Activated CD4-positive, alpha-beta T cell treated with anti-CD3 and anti-CD28 coated beads for 36 hours (primary cell): ENCODE measurements at places on chromosomes 7 and 10. TPM values are rescaled to one million over a fixed set of nuclear protein-coding genes. Genes with fewer than 3 reads are reported as not detected.

DNA sequence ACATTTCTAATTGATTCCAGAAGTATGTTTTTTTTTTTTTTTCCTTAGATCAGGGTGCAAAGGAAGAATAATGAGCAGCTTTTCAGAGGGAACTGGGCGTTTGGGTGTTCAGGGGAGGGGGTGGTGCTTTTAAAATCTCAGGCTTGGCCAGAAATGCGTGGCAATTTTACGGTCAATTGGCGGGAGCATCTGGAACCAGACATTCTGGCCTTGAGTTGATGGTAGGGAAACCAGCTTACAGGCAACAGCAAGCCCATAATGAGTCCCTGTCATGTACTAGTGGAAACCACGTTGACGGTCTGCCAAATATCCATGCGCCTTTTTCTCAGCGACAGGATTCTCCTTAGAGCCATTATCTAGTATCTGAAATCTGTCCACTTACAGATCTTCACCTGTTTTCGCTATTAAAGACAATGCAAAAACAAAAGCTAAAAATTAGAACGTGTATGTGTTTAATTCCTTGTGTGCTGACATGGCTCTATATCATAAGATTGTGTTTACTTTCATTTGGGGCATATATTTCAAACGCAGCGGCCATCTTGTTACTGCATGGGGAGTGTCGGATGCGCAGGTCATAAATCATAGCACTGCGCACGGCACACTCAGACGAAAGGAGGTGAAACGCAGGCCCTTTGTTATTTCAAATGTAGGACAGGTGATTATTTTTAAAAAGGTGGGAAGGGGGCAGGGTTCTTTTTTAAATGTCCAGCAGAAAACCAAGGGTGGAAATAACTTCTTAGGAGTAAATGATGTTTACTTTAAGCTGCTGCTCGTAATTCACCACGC, 209.2 kb downstream of the AGMO start:
- DNase-seq: no peak
- no peaks in the 10 kb centered on the region for H3K4me1 ChIP-seq
- H3K4me3 ChIP-seq: no peak overlapping the region
- no peaks in the 10 kb centered on the region for H3K36me3 ChIP-seq

GRCh38 chr10:68184546-68184945, 47.4 kb downstream of the ATOH7 start:
- peaks cover 19% of the 10 kb centered on the region for H3K27me3 ChIP-seq
- H3K27ac ChIP-seq: no peak overlapping the region
- DNase-seq: no peak

- H3K27ac ChIP-seq: no peak overlapping the region
- DNase-seq: no peak
- no peak overlapping the region for H3K4me3 ChIP-seq
- H3K4me1 ChIP-seq: no peaks in the 10 kb centered on the region
- H3K27me3 ChIP-seq: no peaks in the 10 kb centered on the region
- no peaks in the 10 kb centered on the region for H3K36me3 ChIP-seq
Measured at GRCh38 chr7:12647364-12648219, 39.8 kb upstream of the ARL4A start.

DNA sequence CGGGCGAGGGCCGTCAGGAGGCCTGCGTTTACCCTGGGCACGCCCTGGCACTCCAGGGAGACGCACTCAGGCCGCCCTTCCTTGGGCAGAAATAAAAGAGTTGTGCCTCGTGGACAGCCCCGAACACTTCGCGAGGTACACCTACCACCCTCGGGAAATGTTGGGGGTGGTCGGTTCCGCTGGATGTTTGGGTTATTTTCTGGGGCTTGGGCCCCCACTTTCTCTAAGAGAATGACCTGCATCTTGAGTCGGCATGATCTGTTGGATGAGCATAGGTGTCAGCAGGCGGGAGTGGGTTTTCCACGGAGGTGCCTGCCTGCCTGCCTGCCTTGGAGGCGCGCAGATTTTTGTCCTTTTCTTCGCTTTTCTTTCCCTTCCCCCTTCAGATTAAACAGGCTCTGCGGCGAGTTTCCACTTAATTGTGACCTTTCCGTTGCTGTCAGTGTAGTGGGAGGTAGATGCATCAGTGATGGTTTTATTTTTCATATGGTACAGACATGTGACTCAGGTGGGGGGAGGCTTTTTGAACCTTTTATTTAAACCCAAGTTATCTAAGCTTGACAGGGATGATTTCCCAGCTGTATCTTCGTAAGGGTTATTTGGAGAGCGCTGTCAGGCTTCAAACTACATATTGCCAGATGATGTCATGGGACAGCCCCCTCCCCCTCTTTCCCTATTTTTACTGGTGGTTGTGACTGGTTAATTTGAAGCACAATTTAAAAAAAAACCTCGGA, 661 bp downstream of the HECTD2 start:
- H3K27me3 ChIP-seq: peaks cover 4% of the 10 kb centered on the region
- peak overlapping the region; percentile 86 for H3K4me3 ChIP-seq
- peaks cover 1% of the 10 kb centered on the region for H3K36me3 ChIP-seq

GRCh38 chr7:142175594-142175993, 64.1 kb downstream of the MGAM2 start:
- no peak overlapping the region for H3K27ac ChIP-seq
- no peak overlapping the region for H3K4me3 ChIP-seq
- no peak for DNase-seq
- peaks cover 2% of the 10 kb centered on the region for H3K27me3 ChIP-seq
- H3K4me1 ChIP-seq: peaks cover 5% of the 10 kb centered on the region

GRCh38 chr7:28815369-28815927, 142.7 kb downstream of the TRIL start:
- H3K27ac ChIP-seq: no peak overlapping the region
- H3K27me3 ChIP-seq: no peaks in the 10 kb centered on the region
- no peak for DNase-seq
- H3K4me1 ChIP-seq: no peaks in the 10 kb centered on the region
- H3K36me3 ChIP-seq: no peaks in the 10 kb centered on the region

- H3K4me1 ChIP-seq: peaks cover 3% of the 10 kb centered on the region
- peaks cover 56% of the 10 kb centered on the region for H3K27me3 ChIP-seq
- no peaks in the 10 kb centered on the region for H3K36me3 ChIP-seq
Measured at GRCh38 chr10:30039988-30040387, 19.4 kb downstream of the JCAD start.

GRCh38 chr10:60828489-60828852, 50.2 kb downstream of the CDK1 start:
- H3K27me3 ChIP-seq: peaks cover 3% of the 10 kb centered on the region
- no peaks in the 10 kb centered on the region for H3K36me3 ChIP-seq
- no peak overlapping the region for H3K4me3 ChIP-seq
- H3K27ac ChIP-seq: no peak overlapping the region

GRCh38 chr10:50567384-50567783, 56.4 kb downstream of the SGMS1 start:
- no peak overlapping the region for H3K4me3 ChIP-seq
- no peak overlapping the region for H3K27ac ChIP-seq
- H3K36me3 ChIP-seq: peaks cover 5% of the 10 kb centered on the region
- no peaks in the 10 kb centered on the region for H3K27me3 ChIP-seq

GRCh38 chr7:21134631-21135030, 293.3 kb upstream of the SP4 start:
- no peaks in the 10 kb centered on the region for H3K4me1 ChIP-seq
- H3K27me3 ChIP-seq: peaks cover 22% of the 10 kb centered on the region
- H3K27ac ChIP-seq: no peak overlapping the region
- no peak overlapping the region for H3K4me3 ChIP-seq
- no peak for DNase-seq

DNA sequence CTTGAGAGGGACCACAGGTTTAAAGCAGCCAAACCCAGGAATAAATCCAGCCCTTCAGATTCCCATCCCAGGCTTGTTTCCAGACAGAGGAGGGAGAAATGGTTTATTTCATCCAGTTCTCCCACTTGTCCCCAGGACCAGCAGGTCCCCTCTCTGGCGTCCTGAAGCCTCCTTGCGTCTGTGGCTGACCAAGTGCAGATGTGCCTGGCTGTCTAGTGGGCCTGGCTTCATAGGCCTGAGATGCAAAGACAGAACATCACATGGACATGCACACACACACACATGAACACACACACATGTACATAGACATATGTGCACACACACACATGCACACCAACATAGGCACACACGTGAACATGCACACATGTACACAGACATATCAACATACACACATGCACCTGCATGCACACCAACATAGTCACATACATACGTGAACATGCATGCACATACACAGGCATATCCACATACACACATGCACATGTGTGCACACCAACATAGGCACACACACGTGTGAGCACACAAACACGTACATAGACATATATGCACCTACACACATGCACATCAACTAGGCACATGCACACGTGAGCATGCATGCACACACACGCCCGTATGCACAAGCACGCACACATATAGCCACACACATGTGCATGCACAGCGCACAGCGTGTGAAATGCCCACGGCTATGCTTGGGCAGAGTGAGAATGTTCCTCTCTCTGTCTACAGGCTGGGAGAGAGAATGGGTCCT, 10.7 kb downstream of the FOXL3 start:
- DNase-seq: no peak
- H3K36me3 ChIP-seq: no peaks in the 10 kb centered on the region
- H3K4me1 ChIP-seq: no peaks in the 10 kb centered on the region
- no peak overlapping the region for H3K27ac ChIP-seq

GRCh38 chr7:108211382-108212201, 81.4 kb upstream of the LAMB4 start:
- no peak overlapping the region for H3K27ac ChIP-seq
- peaks cover 2% of the 10 kb centered on the region for H3K27me3 ChIP-seq
- H3K4me1 ChIP-seq: peaks cover 3% of the 10 kb centered on the region
- no peak overlapping the region for H3K4me3 ChIP-seq
- peak; percentile 14 for DNase-seq

- no peak overlapping the region for H3K4me3 ChIP-seq
- no peaks in the 10 kb centered on the region for H3K36me3 ChIP-seq
- peaks cover 35% of the 10 kb centered on the region for H3K4me1 ChIP-seq
- DNase-seq: no peak
Measured at GRCh38 chr7:144777005-144777839, 58.6 kb downstream of the TPK1 start.

- H3K27ac ChIP-seq: no peak overlapping the region
- DNase-seq: no peak
- H3K4me3 ChIP-seq: no peak overlapping the region
- H3K27me3 ChIP-seq: no peaks in the 10 kb centered on the region
- no peaks in the 10 kb centered on the region for H3K4me1 ChIP-seq
- no peaks in the 10 kb centered on the region for H3K36me3 ChIP-seq
Measured at GRCh38 chr7:84207025-84207424, 12.4 kb upstream of the SEMA3A start.

DNA sequence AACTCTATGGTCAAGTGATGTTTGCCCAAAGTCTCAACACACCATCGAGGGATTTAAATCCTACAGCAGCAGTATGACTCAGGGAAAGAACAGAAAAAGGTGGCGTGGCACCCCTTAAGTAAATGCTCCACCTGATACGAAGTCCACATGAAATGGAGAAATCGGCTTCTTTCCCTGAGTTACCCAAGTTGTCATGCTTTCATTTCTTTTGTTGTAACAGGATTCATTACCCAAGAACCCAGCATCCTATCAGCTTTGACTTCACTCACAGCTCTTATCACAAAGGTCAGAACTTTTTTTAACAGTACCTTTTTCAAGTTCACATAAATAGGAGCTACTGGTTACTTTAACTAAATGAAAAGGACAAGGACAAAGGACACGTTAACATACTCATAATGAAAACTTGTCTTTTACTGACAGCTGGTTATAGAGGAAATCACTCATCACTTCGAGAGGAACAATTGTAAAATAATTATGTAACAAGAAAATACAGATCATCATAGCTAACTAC, 219.8 kb upstream of the FRMD4A start:
- DNase-seq: no peak
- peaks cover 81% of the 10 kb centered on the region for H3K4me1 ChIP-seq
- no peak overlapping the region for H3K4me3 ChIP-seq
- H3K27me3 ChIP-seq: no peaks in the 10 kb centered on the region

DNA sequence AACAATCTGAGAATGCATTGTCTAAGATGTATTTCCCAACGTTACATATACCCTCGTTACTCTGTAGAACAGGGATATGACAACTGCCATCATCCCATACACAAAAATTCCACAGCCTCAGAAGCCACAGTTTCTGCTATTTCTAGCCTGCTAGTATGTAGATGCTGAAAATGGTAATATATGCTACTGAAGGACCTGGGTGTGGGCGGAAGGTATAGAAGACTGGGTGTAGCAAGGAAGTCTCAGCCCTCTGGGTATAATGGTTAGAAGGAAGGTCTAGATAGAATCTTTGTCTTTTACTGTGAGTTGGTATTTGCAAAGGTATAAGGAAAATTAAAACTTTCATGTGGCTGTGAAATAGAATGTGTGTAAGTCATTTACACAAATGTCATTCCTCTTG, 79.2 kb upstream of the HPS1 start:
- H3K27ac ChIP-seq: no peak overlapping the region
- peaks cover 4% of the 10 kb centered on the region for H3K27me3 ChIP-seq
- H3K4me1 ChIP-seq: no peaks in the 10 kb centered on the region
- no peak overlapping the region for H3K4me3 ChIP-seq
- no peak for DNase-seq

- H3K4me1 ChIP-seq: no peaks in the 10 kb centered on the region
- H3K4me3 ChIP-seq: no peak overlapping the region
- no peak for DNase-seq
- no peak overlapping the region for H3K27ac ChIP-seq
Measured at GRCh38 chr10:65550761-65551160, 1375.1 kb upstream of the LRRTM3 start.

GRCh38 chr7:37504801-37505200, 56.1 kb upstream of the ELMO1 start:
- H3K4me1 ChIP-seq: no peaks in the 10 kb centered on the region
- no peaks in the 10 kb centered on the region for H3K36me3 ChIP-seq
- H3K27me3 ChIP-seq: peaks cover 2% of the 10 kb centered on the region
- no peak overlapping the region for H3K4me3 ChIP-seq
- no peak overlapping the region for H3K27ac ChIP-seq

GRCh38 chr10:91340613-91341362, 69.4 kb upstream of the HECTD2 start:
- peaks cover 3% of the 10 kb centered on the region for H3K4me1 ChIP-seq
- no peaks in the 10 kb centered on the region for H3K27me3 ChIP-seq
- H3K36me3 ChIP-seq: no peaks in the 10 kb centered on the region
- H3K27ac ChIP-seq: no peak overlapping the region

The NKX1-2 gene
- total RNA-seq: not detected

The TMEM196 gene
- not detected for total RNA-seq

The LRRN3 gene
- 8.0 TPM for total RNA-seq

The INA gene
- total RNA-seq: 0.35 TPM

The MMP21 gene
- not detected for total RNA-seq

The GDF2 gene
- total RNA-seq: not detected

The SPDYE18 gene
- total RNA-seq: 0.48 TPM

The PLEKHS1 gene
- 0.07 TPM for total RNA-seq

The HOXA11 gene
- not detected for total RNA-seq

The NUTM2A gene
- total RNA-seq: 0.64 TPM

The STK32C gene
- 19.9 TPM for total RNA-seq

The CPXM2 gene
- not detected for total RNA-seq

The DYDC2 gene
- total RNA-seq: 0.79 TPM
